ENCODE measurements at places on chromosomes 4 and X. TPM values are rescaled to one million over a fixed set of nuclear protein-coding genes. Genes with fewer than 3 reads are reported as not detected.

DNA sequence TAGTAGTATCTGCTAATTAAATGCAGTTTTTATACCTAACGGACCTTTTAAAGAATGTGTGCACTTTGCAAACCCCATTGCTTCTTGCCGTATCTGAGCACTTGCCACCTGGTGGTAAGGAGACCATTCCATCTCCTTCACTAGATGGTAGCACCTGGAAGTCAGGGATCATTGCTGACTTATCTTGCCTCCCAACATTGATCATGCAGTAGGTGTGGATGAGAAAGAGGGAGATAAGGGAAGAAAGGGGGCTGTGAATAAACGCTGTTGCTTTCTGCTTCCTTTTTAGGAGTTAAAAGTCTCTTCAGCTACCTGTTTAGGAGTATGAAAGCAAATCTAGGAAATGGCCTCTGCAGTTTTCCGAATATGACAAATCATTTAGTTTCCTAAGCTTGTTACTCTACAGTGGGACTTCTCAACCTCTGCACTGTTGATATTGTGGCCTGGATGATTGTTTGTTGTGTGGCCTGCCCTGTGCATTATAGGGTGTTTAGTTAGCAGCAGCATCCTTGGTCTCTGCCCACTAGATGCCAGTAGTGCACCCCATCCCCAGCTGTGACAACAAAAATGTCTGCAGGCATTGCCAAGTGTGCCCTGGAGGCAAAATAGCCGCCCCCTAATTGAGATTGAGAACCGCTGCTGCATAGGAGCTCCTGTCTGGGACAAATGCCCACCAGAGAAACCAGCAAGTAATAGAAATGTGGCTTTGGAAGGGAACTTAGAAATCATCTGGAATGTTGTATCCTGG, 38.8 kb downstream of the GAB1 start:
- H3K4me1 ChIP-seq, result peaks cover 20% of the 10 kb centered on the region
- no peak overlapping the region for H3K27ac ChIP-seq
- no peak overlapping the region for H3K4me3 ChIP-seq
- no peaks in the 10 kb centered on the region for H3K36me3 ChIP-seq
- H3K27me3 ChIP-seq, result no peaks in the 10 kb centered on the region

GRCh38 chr4:119286377-119287002, 35.4 kb downstream of the FABP2 start:
- no peak overlapping the region for H3K4me3 ChIP-seq
- DNase-seq, result peak; percentile 73
- H3K27ac ChIP-seq, result peak overlapping the region; percentile 60
- no peaks in the 10 kb centered on the region for H3K36me3 ChIP-seq

The SRP72 gene
- 72.0 TPM for total RNA-seq

DNA sequence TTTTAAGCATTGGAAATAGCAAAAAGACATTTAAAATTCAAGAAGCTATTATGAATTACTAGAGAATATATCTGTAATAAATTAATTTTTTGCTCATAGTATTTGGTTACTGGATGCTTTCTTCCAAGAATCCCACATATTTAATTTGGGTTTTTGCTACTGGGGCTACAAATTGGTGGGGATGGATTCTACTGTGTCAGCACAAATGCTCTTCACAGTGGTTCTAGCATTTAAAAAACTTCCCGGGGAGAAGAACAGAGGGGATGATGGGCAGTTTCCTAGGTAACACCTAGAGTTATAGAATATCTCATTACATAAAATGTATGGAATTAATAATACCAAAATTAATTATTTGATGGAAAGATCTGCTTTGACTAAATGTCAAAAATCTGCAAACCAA, 68.9 kb upstream of the PRPS2 start:
- DNase-seq, result no peak
- H3K4me1 ChIP-seq, result no peaks in the 10 kb centered on the region
- H3K36me3 ChIP-seq, result no peaks in the 10 kb centered on the region
- no peak overlapping the region for H3K27ac ChIP-seq
- no peaks in the 10 kb centered on the region for H3K27me3 ChIP-seq

DNA sequence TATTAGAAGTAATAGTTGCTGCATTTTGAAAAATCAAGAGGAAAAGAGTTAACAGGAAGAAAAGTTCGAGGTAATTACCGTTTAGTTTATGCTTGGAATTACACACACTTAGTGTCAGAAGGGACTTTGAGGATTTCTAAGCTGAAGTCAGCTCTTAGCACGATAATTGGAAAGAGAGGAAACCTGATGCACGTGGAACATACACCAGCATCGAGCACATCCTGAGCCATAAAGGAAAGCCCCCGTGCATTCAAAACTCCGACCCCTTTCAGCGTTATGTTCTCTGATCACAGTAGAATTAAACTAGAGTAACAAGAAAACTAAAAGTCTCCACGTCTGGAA, 400 bp upstream of the PAQR3 start:
- DNase-seq, result no peak
- H3K27me3 ChIP-seq, result peaks cover 21% of the 10 kb centered on the region
- no peak overlapping the region for H3K27ac ChIP-seq
- no peaks in the 10 kb centered on the region for H3K36me3 ChIP-seq

The AMOT gene
- total RNA-seq, result 3.2 TPM

DNA sequence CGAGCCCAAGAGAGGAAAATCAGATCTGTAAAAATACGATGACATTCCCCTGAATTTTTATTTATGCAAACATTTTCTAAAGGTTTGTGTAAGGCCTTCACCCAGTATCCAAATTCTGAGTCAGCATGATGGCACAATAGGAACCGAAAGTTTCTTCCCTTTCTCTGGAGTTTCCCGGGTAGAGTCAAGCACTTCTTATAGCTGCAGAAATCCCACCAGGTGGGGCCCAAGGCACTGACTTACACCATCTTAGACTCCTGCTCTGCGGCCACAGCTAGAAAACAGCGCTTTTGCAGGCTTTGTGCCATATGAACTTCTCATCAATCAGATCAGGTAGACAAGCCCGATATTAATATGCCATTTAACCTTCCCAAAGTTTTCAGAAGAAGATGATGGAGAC, 13.4 kb downstream of the LEF1 start:
- H3K27me3 ChIP-seq, result no peaks in the 10 kb centered on the region
- no peaks in the 10 kb centered on the region for H3K4me1 ChIP-seq
- H3K27ac ChIP-seq, result no peak overlapping the region
- no peaks in the 10 kb centered on the region for H3K36me3 ChIP-seq
- H3K4me3 ChIP-seq, result peak overlapping the region; percentile 29

DNA sequence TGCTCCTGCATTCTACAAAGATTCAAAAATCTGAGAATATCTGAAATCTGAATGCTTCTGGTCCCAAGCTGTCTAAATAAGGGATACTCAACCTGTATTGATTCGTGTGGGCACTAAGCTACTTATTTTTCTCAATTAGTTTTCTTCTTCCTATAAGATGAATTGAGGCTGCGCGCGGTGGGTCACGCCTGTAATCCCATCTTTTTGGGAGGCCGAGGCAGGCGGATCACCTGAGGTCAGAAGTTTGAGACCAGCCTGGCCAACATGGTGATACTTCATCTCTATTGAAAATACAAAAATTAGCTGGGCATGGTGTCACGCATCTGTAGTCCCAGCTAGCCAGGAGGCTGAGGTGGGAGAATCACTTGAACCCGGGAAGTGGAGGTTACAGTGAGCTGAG, 122.3 kb downstream of the PDLIM5 start:
- H3K27ac ChIP-seq, result peak overlapping the region; percentile 52
- DNase-seq, result no peak
- peaks cover 62% of the 10 kb centered on the region for H3K4me1 ChIP-seq
- peaks cover 15% of the 10 kb centered on the region for H3K36me3 ChIP-seq
- no peak overlapping the region for H3K4me3 ChIP-seq

DNA sequence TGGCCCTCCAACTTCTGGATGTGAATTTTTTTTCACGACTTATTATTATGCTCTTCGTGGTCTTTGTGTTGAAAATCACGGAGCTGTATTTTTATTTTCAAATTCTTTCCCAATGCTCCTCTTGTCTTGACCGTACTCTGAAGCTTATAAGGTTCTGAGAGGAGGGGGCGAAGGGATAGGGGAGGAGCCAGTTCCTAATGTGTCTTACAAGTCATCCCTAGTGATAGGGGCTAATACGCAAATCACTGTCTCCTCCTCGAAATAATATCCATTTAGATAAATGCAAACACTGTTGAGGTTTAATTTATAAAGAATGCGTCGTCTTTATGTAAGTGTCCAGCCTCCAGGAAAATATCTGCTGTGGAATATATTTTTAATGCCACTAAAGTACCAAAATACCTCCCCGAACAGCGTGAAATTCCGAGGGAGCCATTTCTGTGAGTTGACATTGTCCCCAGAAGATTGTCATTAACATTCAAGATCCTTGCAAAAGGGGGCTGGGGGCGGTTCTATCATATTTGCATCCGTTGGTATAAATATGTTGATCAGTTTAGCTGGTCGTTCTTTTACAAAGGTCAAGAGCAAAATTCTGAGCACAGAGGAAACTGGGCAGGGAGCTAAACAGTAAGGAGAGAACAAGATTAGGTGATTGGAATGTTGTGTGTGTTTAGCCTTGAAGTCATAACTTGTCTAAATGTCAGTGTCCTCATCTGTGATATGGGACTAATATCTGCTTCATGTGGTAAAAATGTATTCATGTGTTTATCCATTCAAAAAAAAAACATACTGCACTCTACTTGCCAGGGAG, 3.7 kb upstream of the FAT1 start:
- H3K36me3 ChIP-seq, result no peaks in the 10 kb centered on the region
- peaks cover 21% of the 10 kb centered on the region for H3K4me1 ChIP-seq
- no peak for DNase-seq
- H3K27me3 ChIP-seq, result no peaks in the 10 kb centered on the region
- peak overlapping the region; percentile 99 for H3K27ac ChIP-seq

- H3K4me3 ChIP-seq, result no peak overlapping the region
- no peaks in the 10 kb centered on the region for H3K4me1 ChIP-seq
- DNase-seq, result no peak
- H3K27me3 ChIP-seq, result peaks cover 9% of the 10 kb centered on the region
Measured at GRCh38 chr4:154618708-154619315, 6.4 kb upstream of the FGG start.

- DNase-seq, result no peak
- no peaks in the 10 kb centered on the region for H3K27me3 ChIP-seq
- no peaks in the 10 kb centered on the region for H3K4me1 ChIP-seq
Measured at GRCh38 chrX:149647505-149647904, 15.9 kb upstream of the TMEM185A start.

DNA sequence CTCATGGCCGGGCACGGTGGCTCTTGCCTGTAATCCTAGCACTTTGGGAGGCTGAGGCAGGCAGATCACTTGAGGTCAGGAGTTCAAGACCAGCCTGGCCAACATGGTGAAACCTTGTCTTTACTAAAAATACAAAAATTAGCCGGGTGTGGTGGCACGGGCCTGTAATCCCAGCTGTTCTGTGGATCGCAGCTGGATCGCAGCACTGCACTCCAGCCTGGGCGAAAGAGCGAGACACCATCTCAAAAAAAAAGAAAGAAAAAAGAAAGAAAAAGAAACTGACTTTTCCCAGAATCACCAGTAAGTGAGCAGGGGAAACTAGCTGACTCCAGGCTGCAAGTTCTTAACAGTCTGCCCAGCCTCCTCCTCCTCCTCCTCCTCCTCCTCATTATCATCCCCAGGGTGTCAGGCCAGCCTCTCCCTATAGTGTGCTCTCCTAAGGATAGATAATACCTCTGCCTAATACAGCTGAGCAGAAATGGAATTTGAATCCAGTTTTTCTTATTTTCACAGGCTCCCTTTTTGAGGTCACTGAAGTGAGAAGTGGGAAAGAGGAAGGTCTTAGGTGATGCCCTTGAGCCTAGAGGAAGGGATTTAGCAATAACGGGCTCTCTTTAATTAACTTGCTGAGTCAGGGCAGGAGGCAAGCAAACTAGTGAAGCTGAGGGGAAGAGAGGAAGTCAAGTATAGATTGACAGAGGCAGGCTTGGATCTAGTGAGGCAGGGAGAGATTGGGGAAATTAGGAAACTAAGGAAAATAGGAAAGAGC, 11.8 kb upstream of the ELF2 start:
- H3K4me3 ChIP-seq, result no peak overlapping the region
- H3K27me3 ChIP-seq, result no peaks in the 10 kb centered on the region
- H3K27ac ChIP-seq, result no peak overlapping the region
- H3K4me1 ChIP-seq, result no peaks in the 10 kb centered on the region

GRCh38 chrX:40061005-40061404, 36.8 kb downstream of the BCOR start:
- H3K36me3 ChIP-seq, result peaks cover 9% of the 10 kb centered on the region
- H3K27me3 ChIP-seq, result no peaks in the 10 kb centered on the region
- DNase-seq, result no peak

DNA sequence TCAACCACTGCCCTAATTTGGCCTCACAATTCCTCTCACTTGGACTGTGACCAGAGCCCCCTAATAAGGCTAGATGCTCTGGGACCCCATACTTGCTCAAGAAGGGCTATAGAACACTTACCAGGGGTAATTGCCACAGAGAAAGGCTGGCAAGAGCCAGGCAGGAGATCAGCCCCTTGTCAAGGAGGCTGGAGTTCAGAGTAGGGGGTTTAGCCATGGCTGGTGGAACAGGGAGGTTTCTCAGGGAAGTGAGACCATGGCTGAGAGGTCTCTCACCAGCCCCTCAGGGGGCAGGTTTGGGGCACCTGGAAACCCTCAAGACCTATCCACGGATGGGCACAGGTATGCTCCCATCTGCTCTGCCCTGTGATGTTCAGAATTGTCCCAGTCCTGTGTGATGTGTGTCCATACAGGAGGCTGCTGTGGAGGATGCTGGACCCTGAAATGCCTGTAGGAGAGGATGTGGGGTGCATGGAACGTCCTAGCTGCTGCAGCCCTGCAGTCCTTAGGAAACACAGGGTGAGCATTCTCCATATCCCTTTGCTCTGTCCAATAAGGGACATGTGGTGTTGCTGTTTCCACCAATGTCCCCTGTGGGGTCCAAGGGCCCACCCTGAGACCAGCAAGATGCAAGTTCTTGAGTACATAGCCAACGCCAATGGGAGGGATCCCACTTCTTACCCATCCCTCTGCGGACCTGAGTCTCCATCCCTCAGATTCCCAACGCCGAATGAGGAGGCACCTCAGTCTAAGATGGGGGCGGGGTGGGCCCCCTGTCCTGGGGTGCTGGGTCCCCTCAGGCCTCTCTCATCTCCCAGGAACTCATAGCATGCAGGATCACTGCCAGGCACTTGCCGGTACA, 16.4 kb upstream of the HSFX1 start:
- DNase-seq, result no peak
- H3K4me3 ChIP-seq, result no peak overlapping the region
- no peaks in the 10 kb centered on the region for H3K27me3 ChIP-seq
- no peaks in the 10 kb centered on the region for H3K4me1 ChIP-seq
- no peaks in the 10 kb centered on the region for H3K36me3 ChIP-seq

DNA sequence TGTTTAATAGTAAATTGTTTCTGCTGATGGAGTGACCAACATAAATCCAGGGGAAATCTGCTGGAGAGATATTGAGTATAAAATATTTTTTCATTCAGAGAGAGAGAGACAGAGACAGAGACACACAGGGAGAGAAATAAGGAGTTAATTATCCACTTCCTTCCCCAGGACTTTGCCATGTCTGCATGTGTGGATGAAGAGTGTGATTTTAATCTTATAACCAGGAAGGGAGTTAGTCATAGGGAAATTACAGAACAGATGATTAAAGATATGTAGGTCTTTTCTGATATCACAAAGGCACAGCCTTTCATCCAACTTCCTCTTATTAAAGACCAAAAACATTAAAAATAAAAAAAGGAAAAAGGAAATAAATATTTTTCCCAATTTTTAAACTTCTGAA, 526.3 kb downstream of the SPRY1 start:
- no peaks in the 10 kb centered on the region for H3K4me1 ChIP-seq
- no peak overlapping the region for H3K4me3 ChIP-seq

- no peak overlapping the region for H3K27ac ChIP-seq
- H3K27me3 ChIP-seq, result no peaks in the 10 kb centered on the region
- no peak overlapping the region for H3K4me3 ChIP-seq
- no peak for DNase-seq
Measured at GRCh38 chr4:52110171-52110570, 59.1 kb downstream of the SPATA18 start.

The GUCY1A1 gene
- total RNA-seq, result 0.29 TPM

The CT45A2 gene
- not detected for total RNA-seq

The PHOX2B gene
- total RNA-seq, result not detected

All from osteoblast (primary cell).